ENCODE measurements at places on chromosomes 5 and 9.
A peak's percentile ranks its signal among the peaks of the same experiment; 100 is the strongest.

- peak; percentile 82 for DNase-seq
Measured at GRCh38 chr5:82165740-82166530, 112.2 kb downstream of the RPS23 start.

DNA sequence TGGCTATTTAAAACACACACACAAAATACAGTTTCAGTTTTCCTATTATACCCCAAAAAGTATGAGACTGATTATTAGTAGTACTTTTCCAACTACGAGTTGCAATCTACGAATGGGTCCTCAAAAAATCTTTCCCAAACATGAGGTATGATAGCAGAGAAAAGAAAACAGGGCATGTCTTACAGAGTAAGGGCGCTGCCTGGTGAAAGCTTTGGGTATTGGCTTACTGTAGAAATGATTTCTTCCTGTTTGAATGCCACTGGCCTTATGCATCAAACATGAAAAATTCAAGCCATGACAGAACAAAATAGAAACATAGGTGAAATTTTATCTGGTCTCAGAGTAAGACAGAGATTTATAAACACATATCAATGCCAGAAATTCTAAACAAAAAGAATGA lies 448.0 kb downstream of the SPOCK1 start:
- no peak for DNase-seq

DNA sequence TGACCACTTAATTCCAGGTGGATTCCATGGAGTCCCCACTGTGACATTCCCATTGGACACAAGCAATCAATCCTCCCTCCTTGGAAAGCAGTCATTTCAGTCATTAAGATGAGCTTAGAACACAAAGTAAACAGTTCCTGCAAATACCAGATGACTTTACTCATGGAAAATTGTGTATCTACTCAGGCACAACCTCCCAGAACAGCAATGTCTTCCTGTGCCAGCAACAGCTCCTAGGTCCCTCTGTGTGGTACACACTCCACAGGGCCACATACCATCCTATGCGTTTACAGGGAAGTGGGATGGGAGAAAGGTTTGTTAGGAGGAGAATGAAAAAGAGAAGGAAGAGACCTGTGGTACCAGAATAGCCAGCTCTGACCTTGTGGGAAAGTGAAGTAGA lies 53.7 kb downstream of the MTMR12 start:
- DNase-seq, result no peak

GRCh38 chr9:98074115-98074990 lies 17.8 kb downstream of the NANS start:
- peak; percentile 45 for DNase-seq

GRCh38 chr5:147658293-147658932 lies 124.1 kb downstream of the JAKMIP2 start:
- DNase-seq, result no peak

DNA sequence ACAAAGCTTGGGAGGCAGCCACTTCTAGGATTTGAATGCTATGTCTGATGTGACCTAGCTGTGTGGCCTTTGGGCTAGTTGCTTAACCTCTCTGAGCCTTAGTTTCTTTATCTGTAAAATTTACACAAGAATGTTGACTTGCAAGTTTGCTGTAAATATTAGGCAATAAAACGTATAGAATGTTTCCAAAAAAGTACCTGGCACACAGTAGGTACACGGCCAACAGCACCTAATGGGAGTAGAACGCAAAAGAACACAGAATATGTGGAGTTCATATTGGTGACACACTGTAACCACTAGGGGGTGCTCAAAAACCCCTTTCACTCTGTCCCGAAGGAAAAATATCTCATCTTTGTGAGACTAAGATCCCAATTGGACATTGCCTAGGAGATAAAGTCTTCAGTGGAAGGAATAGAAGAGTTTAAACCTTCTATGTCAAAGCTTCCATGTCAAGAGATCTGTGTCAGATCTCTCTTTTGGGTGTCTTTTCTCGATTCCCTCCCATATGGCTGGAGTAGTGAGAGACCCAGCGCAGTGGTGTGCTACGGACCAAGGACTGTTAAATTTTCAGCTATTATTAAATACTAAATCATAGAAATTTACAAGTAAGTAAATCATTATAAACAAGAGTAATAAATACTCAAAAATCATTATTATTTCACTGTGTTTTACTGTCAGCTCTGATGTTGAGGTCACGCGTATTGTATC lies 145.4 kb upstream of the RAD23B start:
- peak; percentile 8 for DNase-seq

DNA sequence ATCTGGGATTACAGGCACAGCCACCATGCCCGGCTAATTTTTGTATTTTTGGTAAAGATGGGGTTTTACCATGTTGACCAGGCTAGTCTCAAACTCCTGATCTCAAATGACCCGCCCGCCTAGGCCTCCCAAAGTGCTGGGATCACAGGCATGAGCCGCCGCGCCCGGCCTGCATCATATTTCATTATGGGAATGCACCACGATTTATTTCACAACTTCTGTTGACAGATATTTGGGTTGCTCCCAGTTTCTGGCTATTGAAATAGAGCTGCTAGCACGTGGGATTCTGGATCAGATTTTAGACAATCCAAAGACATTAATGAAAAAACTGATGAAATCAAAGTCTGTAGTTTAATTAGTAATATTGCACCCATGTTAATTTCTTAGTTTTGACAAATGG lies 48.4 kb upstream of the FUBP3 start:
- DNase-seq, result no peak

DNA sequence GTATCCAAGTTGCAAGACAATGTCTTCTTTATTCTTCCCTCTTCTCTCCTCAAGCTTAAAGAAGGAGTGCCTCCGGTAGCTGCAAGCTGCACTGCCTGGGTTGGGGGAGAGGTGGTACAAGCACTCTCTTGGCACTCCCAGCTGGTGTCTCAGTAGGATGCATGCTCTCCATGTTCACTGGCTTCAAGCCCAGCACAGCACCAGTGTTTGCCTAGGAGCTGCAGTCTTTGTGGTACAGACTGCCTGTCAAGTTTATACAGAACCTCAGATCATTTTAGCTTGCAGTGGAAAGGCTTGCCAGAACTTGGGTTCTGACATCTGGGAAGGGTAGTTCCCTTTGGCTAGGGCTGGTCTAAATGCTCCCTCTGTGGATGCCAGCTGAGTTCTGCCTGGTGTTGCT lies 505.6 kb downstream of the MAN2A1 start:
- no peak for DNase-seq

DNA sequence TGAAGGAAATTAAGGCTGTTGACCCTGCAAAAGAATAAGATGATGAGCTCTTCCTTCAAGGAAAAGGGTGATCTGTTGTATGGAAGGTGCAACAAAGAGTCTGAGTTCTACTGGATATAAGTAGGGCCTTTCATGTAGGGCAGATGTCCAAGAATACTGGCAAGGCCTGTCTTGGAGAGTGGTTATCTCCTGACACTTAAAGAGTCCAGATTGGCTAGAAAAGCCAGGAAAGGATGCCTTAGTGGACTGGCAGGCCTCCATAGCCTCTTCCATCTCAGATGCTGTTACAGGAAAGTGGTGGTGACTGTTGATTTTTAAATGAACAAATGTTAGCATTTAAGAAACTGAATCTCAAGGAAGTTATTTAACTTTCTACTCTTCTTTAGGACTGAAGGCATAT lies 396.2 kb downstream of the RAB3C start:
- DNase-seq, result no peak

GRCh38 chr9:82555431-82556051 lies 507.4 kb downstream of the RASEF start:
- no peak for DNase-seq

GRCh38 chr5:133383580-133383939 lies 228.8 kb downstream of the FSTL4 start:
- DNase-seq, result no peak

- no peak for DNase-seq
Measured at GRCh38 chr9:125965477-125965876, 218.3 kb downstream of the PBX3 start.

- no peak for DNase-seq
Measured at GRCh38 chr9:134454476-134454857, 128.2 kb downstream of the RXRA start.

GRCh38 chr5:126454081-126454480 lies 30.9 kb downstream of the GRAMD2B start:
- no peak for DNase-seq

- DNase-seq, result no peak
Measured at GRCh38 chr5:39440192-39440957, 15.6 kb upstream of the DAB2 start.

DNA sequence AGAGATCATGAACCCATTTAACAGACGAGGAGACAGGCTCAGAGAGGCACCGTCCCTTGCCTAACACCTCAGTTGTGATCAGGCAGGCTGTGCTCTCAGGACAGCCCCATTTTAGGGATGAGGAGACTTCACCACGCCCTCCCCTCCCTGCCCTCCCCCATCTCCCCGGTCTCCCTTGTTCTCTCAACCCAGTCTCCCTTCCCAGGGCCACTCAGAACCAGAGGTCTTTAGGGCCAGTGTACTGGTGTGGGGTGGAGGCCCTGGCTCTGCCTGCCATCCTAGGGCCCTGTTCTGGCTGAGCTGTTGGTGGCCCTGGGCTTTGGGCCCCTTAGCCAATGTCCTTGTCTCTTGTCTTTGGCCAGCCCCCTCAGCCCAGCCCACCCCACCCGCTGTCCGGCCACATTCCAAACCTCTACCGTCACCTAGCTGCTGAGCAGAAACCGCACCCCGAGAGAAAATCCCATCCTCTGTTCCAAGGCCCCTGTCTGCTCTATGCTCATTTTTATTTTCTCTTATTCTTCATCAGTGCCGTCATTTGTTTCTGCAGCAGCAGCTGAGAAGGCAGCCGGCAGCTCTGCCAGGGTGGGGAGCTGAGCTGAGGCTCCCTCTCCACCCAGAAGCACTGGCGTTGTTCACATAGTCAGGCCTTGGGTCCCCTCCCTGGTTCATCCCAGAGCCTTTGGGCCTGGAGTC lies 33.9 kb downstream of the OLFML2A start:
- DNase-seq, result no peak

DNA sequence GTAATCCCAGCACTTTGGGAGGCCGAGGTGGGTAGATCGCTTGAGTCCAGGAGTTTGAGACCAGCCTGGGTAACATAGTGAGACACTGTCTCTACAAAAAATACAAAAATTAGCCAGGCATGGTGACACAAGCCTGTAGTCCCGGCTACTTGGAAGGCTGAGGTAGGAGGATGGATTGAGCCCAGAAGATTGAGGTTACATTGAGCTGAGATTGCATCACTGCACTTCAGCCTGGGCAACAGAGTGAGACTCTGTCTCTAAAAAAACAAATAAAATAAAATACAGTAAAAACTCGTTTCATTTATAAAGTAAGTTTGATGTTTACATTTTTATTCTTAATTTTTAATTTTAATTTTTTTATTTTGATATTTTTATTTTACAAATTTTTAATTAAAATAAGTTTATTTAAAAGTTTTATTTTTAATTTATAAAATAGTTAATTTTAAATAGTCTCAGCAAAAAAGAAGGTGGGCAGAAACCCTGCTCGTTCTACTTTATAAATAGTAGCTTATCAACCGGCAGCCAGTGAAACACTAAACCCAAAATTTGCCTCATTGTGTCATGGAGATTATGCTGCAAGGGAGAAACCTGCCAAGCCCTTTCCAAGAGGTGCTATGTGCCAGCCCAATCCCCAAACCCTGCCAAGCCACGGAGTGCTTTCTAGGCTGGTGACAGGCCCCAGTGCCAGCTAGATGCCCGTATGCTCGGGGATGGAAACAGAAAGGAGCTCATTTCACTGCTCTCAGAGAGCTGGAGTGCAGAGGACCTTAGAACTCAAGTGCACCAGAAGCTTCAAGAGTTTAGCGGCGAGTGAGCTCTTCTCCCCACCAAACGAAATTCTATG lies 38.9 kb downstream of the SERINC5 start:
- peak; percentile 10 for DNase-seq

DNA sequence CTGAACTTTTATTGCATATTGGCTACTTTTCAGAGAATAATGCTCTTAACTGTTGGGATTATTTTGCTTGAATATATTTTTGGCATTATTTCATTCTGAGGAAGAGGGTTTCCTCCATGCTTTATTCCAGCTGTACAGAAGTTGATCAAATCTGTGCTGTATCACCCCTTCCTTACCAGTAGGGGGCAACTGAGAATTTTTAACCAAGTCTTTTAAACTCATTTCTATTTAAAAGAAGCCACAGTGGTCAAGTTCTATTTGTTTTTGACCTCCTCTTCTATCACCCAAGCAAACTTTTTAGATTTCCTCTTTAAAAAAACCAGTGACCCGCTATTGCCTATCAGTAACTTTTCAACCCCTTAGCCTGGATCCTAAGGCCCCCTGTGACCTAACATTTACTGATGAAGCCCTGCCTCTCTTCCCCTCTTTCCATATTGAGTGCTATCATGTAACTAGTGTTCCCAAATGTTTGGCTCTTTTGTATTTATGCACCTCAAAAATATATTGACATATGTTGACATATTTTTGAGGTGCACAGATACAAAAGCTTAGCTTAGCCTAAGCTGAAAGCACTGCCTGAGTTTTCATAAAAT lies 80.6 kb downstream of the FBXO4 start:
- no peak for DNase-seq

GRCh38 chr9:69396759-69397158 lies 71.7 kb downstream of the ENTREP1 start:
- no peak for DNase-seq

GRCh38 chr9:88691811-88692210 lies 156.8 kb downstream of the NXNL2 start:
- DNase-seq, result no peak

DNA sequence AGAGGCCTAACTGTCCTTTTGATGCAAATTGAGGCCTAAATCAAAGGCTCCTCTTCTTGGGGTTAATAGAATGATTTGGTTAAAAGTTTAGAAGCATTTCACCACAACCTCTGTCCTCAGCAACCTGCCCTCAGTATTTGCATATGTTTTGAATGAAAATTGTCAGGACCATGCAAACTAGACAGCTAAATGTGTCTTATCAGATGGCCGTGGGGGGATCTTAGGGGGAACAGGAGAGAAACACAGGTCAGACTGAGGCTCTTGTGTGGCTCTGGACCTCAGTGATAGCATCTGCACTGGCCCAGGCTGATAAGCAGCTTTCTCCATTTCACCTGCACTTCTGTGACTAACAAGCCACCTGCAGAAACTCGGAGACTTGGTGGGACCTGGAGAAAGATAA lies 49.0 kb downstream of the FOXI1 start:
- DNase-seq, result no peak

DNA sequence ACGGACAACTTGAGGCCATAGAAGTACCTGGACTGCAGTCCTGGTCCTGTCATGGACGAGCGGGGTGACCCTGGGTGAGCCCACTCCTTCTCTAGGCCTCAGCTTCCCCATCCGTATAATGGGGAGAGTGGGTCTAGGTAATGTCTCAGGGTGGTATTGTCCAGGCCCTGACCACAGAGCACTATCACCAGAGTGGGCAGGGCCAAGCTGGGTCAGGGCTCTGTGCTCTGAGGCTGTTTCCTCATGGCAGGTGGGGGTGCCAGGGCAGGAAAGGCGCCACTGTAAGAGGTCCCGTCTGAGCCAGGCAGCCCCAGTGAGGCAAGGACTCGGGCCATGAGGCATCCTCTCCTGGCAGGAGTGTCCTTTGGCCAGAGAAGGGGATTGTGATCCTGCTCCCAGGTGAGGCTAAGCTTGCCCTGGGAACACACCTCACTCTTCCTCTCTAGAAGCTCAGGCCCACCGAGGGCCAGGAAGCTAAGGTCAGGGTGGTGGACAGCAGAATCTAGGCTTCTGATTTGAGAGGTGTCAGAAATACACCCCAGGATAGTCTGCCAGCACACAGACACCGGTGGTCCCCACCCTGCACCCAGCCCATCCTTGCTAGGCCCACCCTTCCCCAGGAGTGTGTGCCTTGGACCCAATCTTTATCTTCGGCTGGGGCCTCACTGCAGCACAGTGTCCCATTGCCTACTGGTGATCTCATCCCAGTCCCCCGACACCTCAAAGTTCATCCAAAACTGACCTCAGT lies 1.5 kb upstream of the MYOZ3 start:
- DNase-seq, result no peak

GRCh38 chr5:94849821-94850736 lies 231.6 kb downstream of the SLF1 start:
- DNase-seq, result peak; percentile 62

Data from NCI-H774 (cell line).